LoVo (cell line): ENCODE measurements at places on chromosomes 16 and 17.

- no peak for DNase-seq
Measured at GRCh38 chr16:25270577-25270976, 12.9 kb upstream of the ZKSCAN2 start.

DNA sequence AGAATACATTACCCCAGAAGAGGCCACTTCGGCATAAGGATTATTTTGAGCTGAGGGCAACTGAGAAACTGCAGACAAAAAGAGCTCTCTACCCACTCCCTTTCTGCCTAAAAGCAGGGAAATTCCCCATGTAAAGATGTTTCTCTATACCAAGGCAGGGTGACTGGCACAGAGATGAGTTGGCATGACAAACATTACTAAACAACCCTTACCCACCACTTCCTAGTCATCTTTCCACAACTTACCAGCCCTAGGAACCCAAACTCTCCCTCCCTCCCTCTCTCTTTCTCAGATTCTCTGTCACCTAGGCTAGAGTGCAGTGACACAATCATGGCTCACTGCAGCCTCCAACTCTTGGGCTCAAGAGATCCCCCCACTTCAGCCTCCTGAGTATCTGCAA is 68.6 kb downstream of the EMP2 start:
- no peak for DNase-seq

DNA sequence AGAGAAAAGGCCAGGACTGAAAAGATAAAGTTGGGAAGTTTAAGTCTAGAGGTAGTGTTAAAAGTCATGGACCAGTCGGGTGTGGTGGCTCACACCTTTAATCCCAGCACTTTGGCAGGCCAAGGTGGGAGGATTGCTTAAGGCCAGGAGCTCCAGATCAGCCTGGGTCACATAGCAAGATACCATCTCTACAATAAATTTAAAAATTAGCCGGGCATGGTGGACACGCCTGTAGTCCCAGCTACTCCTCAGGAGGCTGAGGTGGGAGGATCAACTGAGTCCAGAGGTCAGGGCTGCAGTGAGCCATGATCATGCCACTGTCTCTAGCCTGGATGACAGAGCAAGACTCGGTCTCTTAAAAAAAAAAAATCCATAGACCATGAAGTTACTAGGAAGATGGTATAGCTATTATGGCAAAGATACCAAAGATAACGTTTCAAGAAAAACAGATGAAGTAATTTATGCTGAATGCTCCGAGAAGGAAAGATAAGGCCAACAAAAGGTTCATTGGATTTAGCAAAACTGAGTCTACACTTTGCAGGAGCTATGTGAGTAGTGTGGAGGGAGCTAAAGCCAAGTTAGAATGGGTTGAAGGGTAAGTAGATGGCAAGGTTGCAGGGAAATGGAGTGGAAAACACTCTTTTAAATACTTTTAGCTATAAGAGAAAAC is 11.7 kb downstream of the TRIM37 start:
- DNase-seq: no peak

GRCh38 chr16:83338138-83338537 is 469.6 kb upstream of the HSBP1 start:
- no peak for DNase-seq

- DNase-seq: no peak
Measured at GRCh38 chr17:9371019-9371418, 204.6 kb downstream of the STX8 start.

DNA sequence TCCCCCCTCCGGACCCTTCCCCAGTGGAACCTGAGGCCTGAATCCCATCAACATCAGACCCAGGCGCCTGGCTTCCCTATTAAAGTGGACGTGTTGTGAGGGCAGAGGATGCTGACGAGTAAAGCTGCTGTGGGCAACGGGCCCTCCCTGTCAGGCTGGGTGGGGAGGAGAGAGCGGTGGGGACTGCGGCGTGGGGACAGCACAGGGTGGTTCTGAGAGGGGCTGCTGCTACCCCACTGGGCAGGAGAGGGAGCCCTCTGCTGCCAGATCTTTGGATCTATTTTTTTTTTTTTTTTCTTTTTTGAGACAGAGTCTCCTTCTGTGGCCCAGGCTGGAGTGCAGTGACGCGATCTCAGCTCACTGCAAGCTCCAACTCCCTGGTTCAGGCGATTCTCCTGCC is 5.9 kb downstream of the CA5A start:
- DNase-seq: no peak

DNA sequence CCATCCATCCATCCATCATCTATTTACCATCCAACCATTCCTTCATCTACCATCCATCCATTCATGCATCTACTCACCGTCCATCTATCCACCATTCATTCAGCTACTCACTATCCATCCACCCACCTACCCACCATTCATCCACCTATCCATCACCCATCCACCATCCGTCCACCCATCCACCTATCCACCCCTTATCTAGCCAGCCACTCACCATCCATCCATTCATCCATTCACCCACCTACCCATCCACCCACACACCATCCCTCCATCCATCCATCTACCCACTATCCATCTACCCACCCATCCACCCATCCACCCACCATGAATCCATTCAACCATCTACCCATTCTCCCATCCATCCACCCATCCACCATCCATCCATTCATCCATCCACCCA is 26.6 kb downstream of the BCO1 start:
- no peak for DNase-seq

DNA sequence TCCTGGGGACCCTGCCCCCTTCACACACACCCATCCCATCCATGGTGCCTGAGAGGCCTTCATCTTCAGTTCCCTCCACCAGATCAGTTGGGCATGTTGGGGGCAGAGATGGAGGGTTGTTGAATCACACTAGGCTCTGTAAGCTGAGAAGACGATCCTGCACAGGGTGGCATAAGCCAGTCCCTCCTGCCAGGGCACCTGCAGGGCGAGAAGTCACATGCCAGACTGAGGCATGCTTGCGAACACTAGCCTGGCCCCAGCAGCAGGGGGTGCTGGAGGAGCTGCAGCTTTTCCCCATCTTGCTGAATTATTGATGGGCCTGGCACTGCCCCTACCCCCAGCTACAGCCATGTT is 6.1 kb upstream of the TBX2 start:
- peak; percentile 32 for DNase-seq

- DNase-seq: no peak
Measured at GRCh38 chr17:62800585-62800984, 7.5 kb downstream of the MARCHF10 start.

DNA sequence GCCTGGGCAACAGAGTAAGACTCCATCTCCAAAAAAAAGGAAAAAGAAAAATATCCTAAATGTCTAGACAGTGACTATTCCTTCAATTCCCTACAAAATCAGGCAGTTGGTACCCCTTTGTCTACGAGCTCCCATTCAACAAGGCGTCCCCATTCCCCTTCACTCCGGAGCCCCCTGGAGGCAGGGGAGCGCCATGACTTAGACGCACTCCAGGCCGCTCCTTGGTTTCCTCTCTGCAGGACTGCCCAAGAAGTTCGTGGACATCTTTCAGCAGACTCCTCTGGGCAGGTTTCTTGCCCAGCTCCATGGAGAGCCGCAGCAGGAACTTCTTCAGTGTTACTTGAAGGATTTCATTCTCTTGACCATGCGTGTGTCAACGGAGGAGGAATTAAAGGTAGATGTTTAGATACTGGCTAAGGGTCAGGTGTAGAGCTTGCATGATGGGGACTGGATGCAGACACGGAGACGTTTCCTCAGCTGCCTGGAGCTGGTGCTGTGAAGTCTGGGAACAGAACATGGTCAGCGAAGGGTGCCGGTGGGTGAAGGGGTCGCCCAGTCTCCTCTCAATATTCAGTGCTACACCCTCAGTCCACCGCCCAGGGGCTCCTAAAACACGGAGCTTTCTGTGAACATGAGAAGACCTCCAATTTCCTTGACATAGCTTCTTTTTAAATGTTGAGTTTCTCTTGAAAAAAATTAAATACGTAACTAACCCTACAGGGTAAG is 53.3 kb upstream of the ENDOV start:
- no peak for DNase-seq

DNA sequence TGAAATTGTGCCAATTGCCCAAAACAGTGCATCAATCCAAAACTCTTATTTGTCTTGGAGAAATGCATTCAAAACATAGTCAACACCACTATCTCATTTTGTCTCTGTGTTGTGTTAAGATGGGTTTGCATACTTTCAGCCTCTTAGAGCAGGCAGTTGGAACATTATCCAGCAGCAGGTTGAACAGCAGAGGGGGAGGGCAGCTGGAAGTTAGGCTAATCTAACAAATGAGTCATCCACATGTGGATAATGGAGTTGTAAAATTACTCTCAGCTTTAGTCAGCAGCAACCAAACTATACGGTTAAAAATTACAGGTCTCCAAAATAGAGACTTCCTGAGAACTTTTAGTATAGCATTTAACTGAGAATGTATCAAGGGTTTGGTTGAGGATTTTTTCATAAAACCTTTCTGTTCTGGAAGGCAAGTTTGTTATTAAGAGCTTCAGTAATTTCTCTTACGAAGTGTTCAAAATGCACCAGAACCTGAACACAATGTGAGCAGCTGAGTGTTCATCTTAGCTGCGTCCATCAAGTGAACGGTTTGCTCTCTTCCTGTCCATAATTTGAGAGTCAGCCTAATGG is 46.3 kb downstream of the PRKCA start:
- DNase-seq: peak; percentile 47
